Psoas muscle (tissue), 8 donors: ENCODE measurements at places on chromosomes 5 and 9. TPM values are rescaled to one million over a fixed set of nuclear protein-coding genes. Genes with fewer than 3 reads are reported as not detected.

The LCN10 gene
- 4.0 TPM for polyA plus RNA-seq

DNA sequence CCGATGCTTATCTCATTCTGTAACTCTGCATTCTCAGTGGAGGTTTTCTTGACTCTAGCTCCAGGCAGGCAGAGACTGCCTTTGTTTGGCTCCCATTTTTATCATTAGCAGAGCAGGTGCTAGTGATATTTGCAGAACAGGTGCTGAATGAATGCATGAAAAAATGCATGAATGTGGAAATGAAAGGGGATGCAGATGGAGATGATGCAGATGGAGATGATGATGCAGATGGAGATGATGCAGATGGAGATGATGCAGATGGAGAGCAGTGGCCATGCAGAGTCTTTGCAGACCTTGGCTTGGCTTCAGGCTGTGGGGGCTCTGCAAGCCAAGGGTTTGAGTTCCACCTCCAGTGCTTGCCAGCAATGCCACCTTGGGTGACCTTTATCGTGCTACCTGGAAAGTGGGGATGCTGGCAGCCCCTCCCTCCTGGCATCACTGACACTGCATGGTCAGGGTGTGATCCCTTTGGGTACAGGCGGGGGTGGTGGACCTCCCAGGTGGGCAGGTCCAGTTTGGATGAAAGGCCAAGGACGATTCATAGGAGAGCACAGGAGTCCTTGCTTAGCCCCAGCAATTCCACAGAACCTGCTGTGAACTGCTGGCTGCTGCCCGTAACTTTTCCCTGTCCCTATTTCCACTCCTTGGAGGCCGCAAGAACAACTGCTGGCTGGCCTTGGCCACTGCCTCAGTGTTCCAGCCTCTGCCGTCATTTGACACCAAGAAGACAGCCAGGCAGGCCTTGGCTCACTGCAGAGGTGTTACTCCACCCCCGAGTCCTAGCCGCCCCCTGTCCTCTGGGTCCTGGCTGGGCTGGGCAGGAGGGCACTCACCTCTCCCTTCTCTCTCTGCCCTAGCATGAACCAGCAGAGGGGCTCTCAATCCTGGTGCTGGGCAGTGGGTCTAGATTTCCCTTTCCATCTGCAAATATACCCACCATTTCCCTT, 33.0 kb downstream of the ERGIC1 start:
- peak; percentile 90 for DNase-seq

The GRM6 gene
- not detected for polyA plus RNA-seq

- DNase-seq = no peak
Observed at GRCh38 chr5:143183989-143184388, 219.5 kb downstream of the NR3C1 start.

The CATSPER3 gene
- polyA plus RNA-seq = 0.73 TPM

GRCh38 chr5:83469075-83469474, 2.5 kb upstream of the VCAN start:
- DNase-seq = no peak

The MLANA gene
- polyA plus RNA-seq = not detected

DNA sequence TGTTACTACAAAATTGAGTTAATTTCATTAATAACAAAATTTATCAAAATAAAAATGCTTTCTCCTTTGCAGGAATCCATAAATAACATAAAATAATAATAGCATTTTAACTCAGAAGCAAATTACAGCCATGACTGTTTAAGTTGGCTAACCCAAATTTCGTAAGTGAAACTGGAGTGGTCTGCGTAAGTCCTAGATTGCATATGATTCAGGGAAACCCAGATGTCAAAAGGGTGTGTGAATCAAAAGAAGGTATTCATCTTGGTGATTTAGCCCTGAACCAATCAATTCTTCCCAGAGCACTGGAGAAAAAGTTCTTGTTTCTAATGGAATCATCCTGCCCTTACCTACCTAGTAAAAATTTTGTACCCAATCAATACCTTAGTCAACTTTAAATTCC, 547.6 kb downstream of the RAB3C start:
- DNase-seq = no peak

DNA sequence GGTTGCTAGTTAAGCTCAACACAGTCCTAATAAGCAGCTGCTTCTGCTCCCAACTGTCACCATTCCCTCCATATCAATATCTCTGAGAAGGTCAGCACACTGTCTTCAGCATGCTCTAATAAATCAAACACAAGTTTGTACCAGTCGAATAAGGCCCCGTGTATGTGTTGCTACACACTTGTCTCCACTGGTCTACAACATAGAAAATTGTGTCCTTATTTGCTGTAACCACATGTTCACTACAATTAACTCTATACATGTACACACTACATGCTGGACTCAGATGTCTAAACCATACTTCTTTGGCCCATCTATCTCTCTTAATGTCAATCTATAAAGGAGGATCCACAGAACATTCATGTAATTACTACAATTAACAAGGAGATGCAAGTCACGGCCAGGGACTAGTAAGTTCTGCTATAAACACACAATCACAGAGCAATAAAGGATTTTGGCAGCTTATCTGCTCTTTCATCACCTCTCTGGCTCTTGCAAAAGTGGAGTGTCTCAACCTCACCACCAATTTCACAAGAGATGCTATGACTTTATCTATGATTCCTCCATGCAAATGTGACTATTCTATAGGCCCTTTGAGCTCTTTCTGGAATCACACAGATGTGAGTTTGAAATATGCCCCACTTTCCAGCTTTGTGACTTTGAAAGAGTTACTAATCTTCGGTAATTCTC, 143.9 kb downstream of the SEMA5A start:
- DNase-seq = no peak

DNA sequence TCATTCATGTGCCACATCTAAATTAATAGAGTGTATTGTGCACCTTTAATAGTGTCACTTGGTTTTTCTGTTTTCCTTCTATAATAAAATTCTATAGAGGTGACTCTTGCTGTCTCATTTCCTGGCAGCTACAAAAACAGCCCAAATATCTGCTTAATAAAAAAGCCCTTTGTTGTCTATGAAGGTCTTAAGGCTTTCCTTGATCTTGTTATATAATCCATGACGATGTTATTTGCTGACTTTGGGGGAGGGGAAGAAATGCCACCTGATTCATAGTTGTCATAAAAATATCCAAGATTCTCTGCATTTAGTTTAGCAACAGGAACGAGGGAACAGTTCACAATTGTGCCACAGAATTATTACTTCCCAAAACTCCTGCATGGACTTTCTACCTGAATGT, 31.3 kb downstream of the CPEB4 start:
- DNase-seq = no peak

The TAF11L9 gene
- not detected for polyA plus RNA-seq

The SPINK6 gene
- polyA plus RNA-seq = not detected

DNA sequence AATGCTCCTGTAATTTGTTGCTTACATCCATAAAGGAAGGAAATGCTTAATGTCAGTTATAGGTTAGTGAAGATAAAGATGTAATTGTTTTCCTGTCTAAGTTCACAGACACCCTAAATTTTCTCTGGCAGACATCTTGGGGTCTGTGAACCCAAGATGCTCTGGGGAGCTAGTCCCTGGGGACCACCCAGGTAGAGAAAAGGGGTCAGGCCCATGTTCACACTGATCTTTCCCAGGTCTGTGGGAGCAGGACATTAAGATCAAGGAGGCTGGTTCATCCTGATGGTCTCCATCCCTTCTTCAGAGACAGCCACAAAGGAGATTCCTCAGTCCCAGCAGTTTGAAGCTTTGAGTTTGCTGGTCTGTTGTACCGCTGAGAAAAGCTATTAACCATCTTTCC, 267.5 kb downstream of the ARHGAP26 start:
- no peak for DNase-seq
